Stimulated activated effector memory CD8-positive, alpha-beta T cell treated with anti-CD3 and anti-CD28 coated beads, Interleukin-12 subunit alpha, Interleukin-12 subunit beta, amount 100 ng/mL, for 72 hours (primary cell): ENCODE measurements at places on chromosomes 12 and 14.

- DNase-seq = no peak
These were observed 33.4 kb upstream of the ALG10 start for GRCh38 chr12:33988913-33989312.

DNA sequence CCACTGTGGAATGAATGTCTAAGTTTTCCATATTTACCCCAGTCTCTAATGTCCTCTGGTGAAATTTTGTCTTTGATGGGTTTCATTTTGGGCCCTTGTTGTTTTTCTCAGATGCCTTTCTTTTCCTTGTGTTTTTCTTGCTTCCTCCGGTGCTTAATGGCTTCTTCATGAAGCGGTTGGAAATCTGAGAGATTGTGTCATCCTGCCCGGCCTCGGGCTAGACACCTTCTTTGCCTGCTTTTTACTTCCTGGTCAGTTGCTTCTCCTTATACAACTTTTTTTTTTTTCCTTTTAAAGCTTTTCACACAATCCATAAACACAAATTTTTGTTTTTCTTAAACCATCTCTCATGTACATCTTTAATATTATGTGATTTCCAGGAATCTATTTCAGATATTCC is 7.1 kb downstream of the ETV6 start:
- no peak for DNase-seq

- no peak for DNase-seq
These were observed 153.0 kb downstream of the MYRFL start for GRCh38 chr12:69978020-69978419.

- peak; percentile 73 for DNase-seq
These were observed 1.5 kb downstream of the CRIP1 start for GRCh38 chr14:105487986-105488777.

DNA sequence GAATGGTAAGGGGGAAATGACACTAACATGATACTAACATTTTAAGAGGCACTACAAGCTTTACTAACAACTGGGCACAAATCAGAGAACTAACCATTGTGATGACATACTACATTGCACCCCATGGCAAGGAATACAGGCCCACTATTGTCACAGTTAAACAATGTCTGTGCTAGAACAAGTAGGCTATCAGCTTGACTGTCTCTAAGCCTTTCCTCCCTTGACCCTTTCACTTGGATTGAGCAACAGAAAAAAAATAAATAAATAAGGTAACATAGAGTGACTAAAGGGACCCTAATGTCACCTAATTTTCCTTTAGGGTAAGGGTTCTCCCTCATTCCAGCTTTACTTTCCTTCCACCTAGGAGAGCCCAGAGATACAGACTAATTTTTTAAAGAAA is 4.4 kb downstream of the SLC38A2 start:
- DNase-seq = no peak
